ENCODE measurements at places on chromosomes 3 and 15.

GRCh38 chr15:45203182-45203581 is 15.4 kb upstream of the SHF start:
- no peak for DNase-seq

DNA sequence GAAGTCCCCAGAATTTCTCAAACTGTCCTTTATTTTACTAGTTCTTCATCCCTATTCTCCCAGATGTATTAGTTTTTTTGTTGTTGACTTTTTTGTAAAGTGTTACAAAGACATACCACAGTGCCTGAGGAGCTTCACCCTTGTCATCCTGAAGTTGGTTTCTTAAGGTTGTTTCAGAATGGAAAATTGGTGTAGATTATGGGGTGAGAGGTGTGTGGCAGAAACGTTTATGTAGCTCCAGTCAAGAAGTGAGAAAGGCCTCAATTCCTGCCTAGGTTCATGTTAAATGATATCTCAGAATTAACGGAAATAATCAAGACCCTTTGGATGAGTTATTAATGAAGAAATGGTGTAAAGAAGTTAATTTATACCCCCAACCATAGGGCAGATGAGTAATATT is 6.8 kb downstream of the EDEM1 start:
- DNase-seq: no peak

GRCh38 chr3:172313671-172314070 is 134.6 kb downstream of the GHSR start:
- no peak for DNase-seq

- no peak for DNase-seq
These were observed 70.6 kb upstream of the SNRK start for GRCh38 chr3:43215663-43216275.

- no peak for DNase-seq
These were observed 56.9 kb upstream of the MEF2A start for GRCh38 chr15:99508852-99509251.

- no peak for DNase-seq
These were observed 52.7 kb upstream of the ATP13A3 start for GRCh38 chr3:194539498-194539897.

DNA sequence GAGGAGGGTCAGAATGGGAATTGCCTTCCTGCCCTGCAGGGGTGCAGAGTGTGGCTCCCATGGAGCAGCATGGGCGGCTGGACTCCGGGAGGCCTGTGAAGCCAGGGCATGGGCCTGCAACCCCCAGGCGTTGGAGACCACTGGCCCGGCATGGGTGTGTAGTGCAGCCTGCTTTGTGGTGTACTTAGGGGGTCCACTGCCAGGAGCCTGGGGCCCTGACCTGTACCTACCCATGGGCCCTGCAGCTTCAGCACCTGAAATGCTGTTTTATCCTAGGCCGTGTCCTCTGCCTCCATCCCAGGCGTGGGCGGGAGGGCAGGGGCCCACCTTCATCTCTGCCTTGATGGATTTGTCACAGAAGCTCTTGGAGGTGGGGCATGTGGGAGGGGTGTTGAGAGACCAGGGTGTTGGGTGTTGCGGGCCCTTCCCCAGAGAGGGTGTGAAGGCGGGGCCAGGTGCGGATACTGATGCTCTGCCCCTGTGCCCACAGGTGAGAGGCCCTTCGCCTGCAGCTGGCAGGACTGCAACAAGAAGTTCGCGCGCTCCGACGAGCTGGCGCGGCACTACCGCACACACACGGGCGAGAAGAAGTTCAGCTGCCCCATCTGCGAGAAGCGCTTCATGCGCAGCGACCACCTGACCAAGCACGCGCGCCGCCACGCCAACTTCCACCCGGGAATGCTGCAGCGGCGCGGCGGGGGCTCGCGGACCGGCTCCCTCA is 45.0 kb downstream of the KLF13 start:
- DNase-seq: no peak

GRCh38 chr15:68921926-68922325 is 8.4 kb upstream of the SPESP1 start:
- no peak for DNase-seq

GRCh38 chr3:150635526-150635925 is 32.4 kb downstream of the SELENOT start:
- peak; percentile 8 for DNase-seq

DNA sequence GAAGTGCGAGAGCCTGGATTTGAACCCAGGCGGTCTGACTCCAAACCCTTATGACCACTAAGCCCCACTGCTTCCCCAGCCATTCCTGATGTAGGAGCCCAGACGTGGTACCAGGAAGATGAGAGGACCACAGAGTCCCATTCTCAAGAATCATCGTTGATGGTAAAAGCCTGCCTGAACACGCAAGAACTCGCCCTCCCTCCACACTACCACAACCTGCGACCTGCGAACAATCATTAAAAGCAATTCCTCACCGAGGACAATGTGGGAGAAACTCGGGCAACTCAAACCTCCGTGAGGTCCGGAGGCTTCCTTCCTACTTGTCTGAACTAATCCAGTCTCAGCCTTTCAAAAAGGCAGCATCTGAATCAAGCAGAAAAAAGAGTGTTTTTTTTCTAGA is 10.3 kb downstream of the MAGI1 start:
- no peak for DNase-seq

GRCh38 chr3:141454906-141455602 is 31.8 kb upstream of the RASA2 start:
- peak; percentile 63 for DNase-seq

- no peak for DNase-seq
These were observed 203.7 kb downstream of the ABHD5 start for GRCh38 chr3:43894176-43895049.

- DNase-seq: no peak
These were observed 735.0 kb downstream of the PDCD6IP start for GRCh38 chr3:34533451-34533850.

DNA sequence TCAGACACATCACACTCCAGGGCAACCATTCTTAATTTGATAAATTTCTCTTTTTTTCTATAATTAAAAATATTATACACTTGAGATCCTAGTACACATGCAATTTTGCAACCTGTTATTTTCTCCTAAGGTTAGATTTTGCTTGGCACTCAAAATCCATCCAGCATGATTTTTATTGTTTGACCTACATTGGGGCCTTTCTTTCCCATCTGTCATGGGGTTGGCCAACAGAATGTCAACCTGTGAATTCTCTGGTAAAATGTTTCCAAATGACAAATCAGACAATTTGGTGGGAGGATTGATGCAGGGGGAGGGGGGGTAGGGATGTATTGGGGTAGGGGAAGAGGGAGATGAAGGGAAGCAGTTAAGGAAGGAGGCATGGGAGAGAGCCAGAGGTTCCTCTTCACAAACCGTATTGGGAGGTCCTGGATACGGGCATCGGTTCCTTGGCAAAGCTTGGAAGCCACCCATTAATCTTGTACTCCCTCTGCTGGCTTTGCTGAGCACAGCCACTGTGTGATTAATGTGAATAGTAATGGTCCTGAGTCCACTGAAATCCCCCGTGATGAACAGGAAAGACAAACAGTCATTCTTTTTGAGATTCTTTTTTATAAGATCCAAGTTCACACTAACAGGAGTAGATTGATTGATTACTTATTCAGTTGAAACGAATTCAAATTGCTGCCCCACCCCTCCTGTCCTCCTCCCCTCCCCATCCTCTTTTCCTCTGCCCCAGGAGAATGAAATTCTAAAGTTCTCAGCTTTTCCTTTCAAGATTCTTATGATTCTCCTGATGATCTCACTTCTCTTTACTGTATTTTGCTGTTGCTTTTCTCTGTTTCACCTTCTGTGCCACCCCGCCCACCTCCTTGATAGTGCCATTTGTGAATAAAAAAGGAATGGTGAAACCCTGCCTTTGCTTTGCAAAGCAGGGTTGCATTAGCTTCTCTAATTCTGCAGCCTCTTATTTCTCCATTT is 82.2 kb upstream of the SLC25A26 start:
- DNase-seq: no peak

DNA sequence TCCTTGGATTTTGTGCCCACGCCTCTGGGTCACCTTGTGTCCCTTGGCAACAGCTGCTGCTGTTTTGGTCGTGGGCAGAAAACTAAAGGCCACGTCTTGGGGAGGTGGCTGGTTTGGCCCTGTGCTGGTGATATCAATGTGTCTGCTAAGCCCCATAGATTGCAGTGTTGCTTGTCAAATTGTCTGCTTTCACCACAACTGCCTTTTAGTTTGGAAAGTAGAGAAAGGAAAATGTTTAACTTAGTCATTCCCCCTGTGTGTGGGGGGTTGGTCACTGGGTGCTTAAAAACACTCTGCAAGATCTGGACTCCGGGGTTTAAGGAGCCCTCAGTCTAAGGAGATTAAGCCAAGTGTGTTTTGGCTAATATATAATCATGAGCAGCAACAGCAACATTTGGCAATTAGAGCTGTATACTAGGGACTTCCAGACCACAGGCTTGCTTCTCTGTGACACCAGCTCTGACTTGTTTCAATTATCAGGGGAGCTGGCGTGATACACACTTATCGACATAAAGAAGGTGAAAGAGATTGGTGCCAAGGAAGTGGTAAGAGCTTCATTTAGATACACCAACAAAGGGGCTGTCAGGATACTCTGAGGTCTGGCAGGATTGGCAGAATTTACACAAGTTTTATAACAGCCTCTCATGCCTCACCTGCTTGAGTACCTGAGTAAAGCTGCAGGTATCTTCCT is 3.5 kb downstream of the SMAD3 start:
- no peak for DNase-seq

GRCh38 chr3:12158387-12159226 is at the start of gene TIMP4:
TSS of gene TIMP4 (minus strand) at chr3:12158912. CDS start at chr3:12158840, 72 bp downstream.
- DNase-seq: no peak

GRCh38 chr3:13497386-13497785 is 17.3 kb downstream of the HDAC11 start:
- no peak for DNase-seq

DNA sequence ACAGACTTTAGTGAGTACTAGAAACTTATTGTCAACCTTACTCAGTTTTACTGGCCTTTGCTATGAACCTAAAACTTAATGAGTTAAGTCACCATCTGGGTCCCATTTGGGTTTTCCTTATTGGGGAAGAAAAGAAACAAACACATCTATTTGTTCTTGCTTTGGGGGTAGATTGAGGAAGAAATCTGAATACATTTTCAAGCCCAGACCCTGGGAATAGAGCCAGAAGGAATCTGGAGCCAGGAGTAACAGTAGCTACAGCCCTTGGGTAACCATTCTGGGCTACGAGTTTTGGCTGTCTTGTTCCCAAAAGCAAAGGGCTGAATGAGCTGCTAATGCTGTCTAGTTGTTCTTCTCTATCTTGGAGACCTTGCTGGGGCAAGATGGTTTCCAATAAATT is 16.5 kb downstream of the SLC12A1 start:
- no peak for DNase-seq

- no peak for DNase-seq
These were observed 26.3 kb downstream of the ITGA11 start for GRCh38 chr15:68405378-68406250.

DNA sequence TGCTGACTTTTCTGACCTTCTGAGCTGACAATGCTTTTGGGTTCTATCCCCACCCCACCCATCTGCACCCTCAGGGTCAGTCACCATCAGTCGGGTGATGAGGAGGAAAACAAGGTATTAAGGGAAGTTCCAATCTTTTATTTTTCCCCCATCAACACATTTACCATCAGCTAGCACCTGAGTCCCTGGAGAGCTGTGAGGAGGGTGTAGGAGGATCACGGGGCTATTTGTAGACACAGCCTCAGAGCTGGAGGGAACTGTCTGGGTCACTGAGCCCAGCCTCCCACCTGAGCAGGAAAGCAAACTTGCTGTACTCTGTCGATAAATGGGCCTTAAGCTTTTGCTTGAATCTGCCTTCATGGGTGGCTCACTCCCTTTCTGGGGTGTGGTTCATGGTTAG is 24.8 kb upstream of the ZFAND6 start:
- no peak for DNase-seq

GRCh38 chr3:169811631-169812331 is 889 bp upstream of the LRRIQ4 start:
- DNase-seq: no peak

- no peak for DNase-seq
These were observed 29.6 kb downstream of the CHAC1 start for GRCh38 chr15:40982855-40983254.

All from GM12891 (cell line).